Activated T-cell treated with anti-CD3 and anti-CD28 coated beads, Interleukin-2, amount 50 U/mL, for 72 hours (primary cell): ENCODE measurements at places on chromosomes 4 and X. TPM values are rescaled to one million over a fixed set of nuclear protein-coding genes. Genes with fewer than 3 reads are reported as not detected.

CLDN22 gene
- total RNA-seq, result not detected

TRPC3 gene
- 0.46 TPM for total RNA-seq

CHM gene
- 20.9 TPM for total RNA-seq

VSIG4 gene
- total RNA-seq, result 0.22 TPM

CT45A3 gene
- total RNA-seq, result not detected

CLIC2 gene
- total RNA-seq, result 4.7 TPM

MCF2 gene
- 0.46 TPM for total RNA-seq

TCEAL2 gene
- total RNA-seq, result not detected

GNRHR gene
- not detected for total RNA-seq
